Stimulated activated CD8-positive, alpha-beta memory T cell treated with anti-CD3 and anti-CD28 coated beads, Interleukin-7, amount 100 ng/mL, for 1 hour (primary cell): ENCODE measurements at places on chromosomes 7 and 10.

DNA sequence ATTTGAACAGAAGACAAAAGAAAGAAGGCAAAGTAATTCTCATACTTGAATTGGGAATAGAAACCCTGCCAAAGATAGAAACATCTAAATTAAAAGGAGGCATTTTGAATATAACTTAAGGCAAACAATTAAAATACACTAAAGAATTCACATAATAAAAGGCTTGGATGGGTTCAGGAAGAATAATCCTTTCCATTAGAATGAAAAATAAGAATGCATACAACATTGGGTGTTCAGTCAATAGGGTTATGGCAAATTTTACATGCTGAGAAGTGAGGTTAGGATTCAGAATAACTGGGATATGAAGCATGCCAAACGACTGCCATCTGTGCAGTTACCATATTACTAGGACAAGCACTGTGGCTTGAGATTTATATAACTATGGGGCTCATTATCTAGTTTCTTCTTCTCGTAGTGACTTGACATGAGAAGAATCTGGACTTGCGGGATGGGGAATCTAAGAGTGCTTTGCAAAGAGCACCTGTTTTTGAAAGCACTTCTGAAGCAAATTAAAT is 326.5 kb downstream of the THSD7A start:
- no peak for DNase-seq

GRCh38 chr10:69404786-69405185 is 11.9 kb downstream of the TACR2 start:
- no peak for DNase-seq

GRCh38 chr7:109284943-109285342 is 715.3 kb downstream of the DNAJB9 start:
- DNase-seq, result no peak

DNA sequence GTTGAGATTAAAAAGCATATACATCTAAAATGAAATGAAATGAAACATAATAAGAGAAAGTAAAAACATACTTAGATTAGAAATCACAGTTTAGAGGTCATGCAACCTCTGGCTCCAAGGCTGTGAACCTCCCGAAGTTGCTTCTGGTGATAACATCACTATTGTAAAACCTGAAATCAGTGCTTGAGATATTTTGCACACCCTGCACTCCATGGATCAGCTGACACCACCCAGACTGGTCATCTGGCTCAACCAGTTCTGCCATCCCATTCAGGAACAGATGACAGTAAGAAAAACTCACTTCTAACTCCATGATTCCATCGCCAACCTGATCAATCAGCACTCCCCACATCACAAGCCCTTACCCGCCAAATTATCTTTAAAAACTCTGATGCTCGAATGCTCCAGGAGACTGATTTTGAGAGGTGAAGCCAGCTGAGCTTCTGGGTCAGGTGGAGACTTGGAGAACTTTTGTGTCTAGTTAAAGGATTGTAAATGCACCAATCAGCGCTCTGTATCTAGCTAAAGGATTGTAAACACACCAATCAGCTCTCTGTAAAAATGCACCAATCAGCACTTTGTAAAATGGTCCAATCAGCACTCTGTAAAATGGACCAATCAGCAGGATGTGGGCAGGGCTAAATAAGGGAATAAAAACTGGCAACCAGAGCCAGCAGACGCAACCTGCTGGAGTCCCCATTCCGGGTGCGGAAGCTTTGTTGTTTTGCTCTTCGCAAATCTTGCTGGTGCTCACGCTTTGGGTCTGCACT is 162.6 kb upstream of the MAGI2 start:
- DNase-seq, result no peak

DNA sequence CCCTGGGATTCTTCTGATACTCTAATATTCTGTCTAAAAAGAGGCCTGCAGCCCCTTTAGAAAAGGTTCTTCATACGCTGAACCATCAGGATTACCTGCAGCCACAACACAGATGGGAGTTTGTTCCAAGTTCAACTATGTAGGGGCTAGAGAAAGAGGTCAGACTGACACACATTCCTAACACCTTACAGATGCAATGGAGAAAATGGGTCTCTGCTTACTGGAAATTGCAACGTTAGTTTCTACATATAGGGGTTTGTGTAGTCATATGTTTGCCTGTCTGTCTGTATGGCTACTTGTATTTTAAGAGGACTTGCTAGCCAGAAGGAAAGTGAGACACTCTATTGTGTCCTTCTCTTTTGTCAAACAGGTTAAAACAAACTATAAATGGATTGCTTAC is 618.5 kb downstream of the INHBA start:
- DNase-seq, result no peak

GRCh38 chr10:95384011-95384704 is 93.4 kb upstream of the PDLIM1 start:
- no peak for DNase-seq

GRCh38 chr10:5163487-5163886 is 21.5 kb downstream of the AKR1C8 start:
- no peak for DNase-seq

- no peak for DNase-seq
These were observed 8.2 kb downstream of the YME1L1 start for GRCh38 chr10:27145937-27146336.
